ENCODE measurements at places on chromosomes 7 and 10.

GRCh38 chr7:154699417-154699816, 303.5 kb downstream of the PAXIP1 start:
- no peak for DNase-seq

GRCh38 chr7:116630932-116631671, 40.9 kb upstream of the MET start:
- no peak for DNase-seq

DNA sequence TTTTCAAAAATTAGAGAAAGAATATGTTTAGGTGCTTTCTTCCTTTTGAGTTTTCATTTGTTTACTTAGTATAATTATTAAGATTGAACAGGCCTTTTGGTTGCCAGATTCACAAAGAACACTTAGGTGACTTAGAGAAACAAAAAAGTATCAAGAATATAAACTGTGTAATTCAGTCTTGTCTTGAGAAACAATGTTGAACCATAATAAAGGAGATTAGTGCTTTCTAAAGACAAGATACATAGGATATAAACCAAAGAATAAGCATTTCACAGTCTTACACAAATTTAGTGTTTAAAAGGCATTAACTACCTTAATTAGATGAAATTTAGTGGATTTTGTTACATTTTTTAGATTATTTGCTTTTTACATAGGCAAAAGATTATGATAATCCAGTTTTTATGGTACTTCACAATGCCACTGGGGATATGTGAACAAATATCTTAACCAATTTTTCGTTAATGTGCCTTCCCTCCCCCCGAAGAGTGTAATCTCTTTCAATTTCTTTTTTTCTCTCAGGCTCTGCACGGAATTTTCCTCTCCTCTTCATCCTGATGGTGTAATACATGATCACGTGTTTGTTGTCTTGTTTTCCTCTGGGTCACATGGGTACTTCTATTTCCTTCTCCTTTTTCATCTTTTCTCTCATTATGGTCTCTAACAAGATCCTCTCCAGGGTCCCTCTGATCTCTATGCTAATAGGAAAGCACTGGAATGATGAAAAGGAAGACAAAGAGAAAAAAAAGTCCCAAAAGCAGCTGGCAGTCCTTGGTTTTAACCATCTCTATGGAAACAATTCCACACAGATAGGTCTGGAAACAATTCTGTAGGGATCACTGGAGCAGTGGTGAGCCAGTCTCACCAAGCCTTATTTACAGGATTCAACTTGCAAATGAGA, 3.7 kb upstream of the HNRNPH3 start:
- DNase-seq: no peak

- no peak for DNase-seq
Measured at GRCh38 chr7:143417734-143418383, 9.2 kb upstream of the EPHA1 start.

GRCh38 chr10:45151467-45152214, 150.9 kb downstream of the ZNF22 start:
- no peak for DNase-seq

DNA sequence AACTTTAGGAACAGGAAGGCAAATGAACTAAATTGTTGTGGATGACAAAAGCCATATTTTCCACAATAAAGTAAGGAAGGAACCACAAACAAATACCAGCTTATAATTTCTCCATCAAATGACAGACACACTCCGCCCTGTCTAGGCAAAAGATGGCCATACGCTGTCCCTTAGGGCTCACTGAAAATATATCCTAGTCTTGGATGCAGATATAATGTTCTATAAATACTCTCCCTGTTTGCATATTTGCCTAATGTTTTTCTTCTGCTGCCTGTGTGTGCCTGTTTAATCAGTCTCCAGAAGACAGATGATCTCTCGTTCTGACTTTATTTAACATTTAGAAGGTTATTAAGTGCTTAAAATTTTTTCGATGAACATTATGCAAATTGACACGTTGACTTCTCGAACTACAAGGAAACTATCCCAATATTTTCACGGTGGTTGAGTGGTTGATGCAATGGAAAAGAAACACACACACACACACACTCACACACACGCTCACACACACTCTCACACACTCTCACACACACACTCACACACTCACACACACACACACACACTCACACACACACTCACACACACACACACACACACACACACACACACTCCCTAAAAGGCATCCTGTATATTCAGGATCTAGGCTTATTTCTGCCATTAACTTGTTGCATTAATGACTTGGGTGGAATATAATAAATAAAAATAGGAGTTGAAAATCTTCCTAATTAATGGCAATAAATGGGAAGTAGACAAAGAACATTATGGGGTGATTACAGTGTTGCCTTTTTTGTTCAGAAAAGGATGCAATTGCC, 297.1 kb downstream of the PRPF18 start:
- no peak for DNase-seq

GRCh38 chr10:90587081-90587491, 270.8 kb downstream of the HTR7 start:
- DNase-seq: no peak

- DNase-seq: no peak
Measured at GRCh38 chr10:9800011-9800410, 1217.7 kb upstream of the CELF2 start.

- no peak for DNase-seq
Measured at GRCh38 chr10:122206471-122207065, 64.5 kb upstream of the BTBD16 start.

DNA sequence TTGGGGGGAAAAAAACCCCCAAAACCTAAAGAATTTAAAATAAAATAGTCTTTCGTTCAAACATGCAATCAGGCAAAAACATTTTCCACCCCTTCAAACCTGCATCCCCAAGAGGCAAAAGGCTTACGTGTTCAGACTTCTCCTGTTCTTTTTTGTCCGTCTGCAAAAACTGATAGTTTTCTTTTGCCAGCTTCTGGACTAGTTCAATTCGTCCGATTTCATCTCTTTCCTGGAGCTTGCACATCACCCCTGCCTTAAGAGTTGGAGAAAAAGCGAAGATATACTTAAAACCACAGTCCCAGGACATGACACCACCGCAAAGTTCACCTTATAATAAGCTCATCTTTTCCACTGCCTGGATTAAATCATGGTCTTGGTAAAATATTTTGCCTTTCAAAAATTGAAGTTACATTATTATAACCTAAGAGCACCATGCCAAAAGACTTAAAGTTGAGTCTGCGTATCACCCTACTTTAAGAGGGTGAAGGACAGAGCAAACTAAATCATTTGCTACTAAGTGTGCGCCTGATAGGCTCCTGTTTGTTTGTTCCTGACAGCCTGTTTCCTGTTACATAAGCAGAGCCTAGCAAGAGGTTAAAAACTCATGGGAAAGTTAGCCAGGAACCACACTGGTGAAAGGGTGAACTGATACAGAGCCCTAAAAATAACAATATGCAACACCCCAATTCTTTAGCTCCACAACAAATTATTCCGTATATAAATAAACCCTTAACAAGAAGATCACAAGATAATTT, 137.0 kb downstream of the RAPGEF5 start:
- no peak for DNase-seq
